ENCODE measurements at places on chromosomes 5 and 9.

DNA sequence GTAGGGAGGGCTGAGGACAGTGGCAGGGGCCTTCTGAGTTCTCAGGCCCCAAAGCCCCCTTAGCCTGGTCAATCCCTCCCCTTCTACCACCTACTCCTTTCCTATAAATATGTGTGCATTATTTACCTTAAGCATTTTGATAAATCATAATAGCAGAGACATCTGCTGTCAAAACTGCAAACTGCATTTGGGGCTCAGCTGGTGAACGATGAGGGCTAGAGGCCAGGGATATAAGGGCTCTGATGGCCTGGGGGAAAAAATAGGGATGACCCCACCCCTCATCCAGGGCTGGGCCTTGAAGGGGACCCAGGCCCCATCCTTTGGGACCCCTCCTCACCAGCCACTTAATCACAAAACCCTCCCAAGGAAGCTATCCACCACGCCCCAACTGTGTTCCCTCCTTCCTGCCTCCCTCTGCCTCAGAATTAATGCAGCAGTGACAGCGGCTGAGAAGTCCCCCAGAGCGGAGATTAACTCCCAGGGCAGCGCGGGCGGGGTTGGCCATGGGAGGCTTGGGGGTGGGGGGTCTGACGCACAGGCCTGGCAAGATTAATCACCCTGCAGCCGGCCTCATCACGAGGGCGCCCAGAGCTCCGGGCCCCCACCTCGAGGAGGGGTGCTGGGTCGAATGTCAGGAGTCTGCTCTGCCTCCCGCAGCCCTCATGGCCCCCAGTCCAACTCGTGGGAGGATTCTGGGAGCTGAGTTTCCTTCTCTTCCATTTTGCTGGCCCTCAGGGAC, 42.1 kb downstream of the CXXC5 start:
- DNase-seq, result no peak

GRCh38 chr9:81822967-81823366, 105.3 kb upstream of the SPATA31D4 start:
- DNase-seq, result no peak

DNA sequence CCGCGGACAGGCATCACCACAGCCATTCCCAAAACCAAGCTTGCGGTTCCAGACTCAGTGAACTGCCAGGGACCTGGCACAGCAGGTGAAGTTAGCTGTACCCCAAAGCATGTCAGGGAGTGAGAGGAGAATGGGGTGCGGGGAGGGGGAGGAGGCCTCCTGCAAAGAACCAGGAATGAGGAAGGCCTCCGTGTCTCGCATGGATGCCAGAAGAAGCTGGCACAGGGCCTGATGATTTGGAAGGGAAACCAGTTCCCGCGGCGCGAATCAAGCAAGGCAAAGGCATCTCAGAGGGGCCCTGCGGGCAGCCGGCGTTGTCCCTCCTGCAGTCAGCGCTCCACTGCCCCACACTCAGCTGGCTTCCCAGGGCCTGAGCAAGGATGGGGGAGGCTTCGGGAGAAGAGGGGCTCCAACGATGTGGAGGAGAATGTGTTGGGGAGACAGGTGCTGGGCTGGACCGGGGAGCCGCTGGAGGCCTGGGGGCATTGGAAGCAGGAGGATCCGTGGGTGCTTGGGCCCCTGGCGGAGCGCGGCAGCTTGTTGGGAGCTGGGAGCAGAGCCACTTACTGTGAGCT, 14.6 kb downstream of the SLC9A3 start:
- DNase-seq, result no peak

- DNase-seq, result no peak
Measured at GRCh38 chr9:113995963-113996362, 82.1 kb downstream of the AMBP start.

GRCh38 chr9:72577212-72577753, 55.9 kb downstream of the TMC1 start:
- no peak for DNase-seq

DNA sequence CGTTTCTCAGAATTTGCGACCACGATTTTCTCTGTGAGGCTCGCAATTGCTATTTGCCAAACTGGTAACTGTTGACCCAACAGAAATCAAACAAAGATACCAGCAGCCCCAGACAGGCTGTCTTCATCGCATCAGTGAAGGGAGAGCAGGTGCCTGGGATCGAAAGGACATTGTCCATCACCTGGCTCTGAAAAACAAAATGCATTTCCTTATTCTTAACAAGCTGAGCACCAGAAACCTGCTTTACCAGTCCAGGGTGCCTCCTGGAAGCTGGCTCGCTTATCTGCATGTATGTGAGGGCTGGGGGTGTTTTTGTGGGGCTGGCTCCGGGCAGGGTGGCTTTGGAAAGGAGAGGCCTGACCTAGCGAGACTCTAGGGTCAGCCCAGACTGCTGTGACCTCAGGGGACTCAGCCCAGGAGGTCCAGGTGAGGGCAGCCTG, 24.7 kb downstream of the WWC1 start:
- no peak for DNase-seq

GRCh38 chr9:84557751-84558150, 111.8 kb upstream of the NTRK2 start:
- no peak for DNase-seq

GRCh38 chr5:133269691-133270090, 217.9 kb downstream of the HSPA4 start:
- no peak for DNase-seq

- DNase-seq, result no peak
Measured at GRCh38 chr5:145237843-145238242, 597.3 kb downstream of the PRELID2 start.

DNA sequence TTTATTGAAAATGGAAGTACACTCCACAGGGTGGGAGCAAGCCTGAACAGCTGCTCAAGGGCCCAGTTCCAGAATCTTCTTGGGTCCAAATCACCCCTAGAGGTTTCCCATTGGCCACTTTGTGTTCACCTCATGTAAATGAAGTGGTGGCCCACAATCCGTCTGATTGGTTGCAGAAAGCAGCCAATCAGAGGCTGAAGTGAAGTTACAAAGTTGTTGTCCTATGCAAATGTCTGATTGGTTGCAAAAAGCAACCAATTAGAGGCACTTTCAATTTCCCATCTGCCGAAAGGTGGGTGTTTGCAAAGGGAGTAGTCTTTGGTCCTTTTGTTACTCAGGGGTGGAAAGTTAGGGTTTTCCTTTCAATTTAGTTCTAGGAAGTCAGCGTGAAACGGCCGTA, 8.8 kb downstream of the TMEM171 start:
- DNase-seq, result no peak

DNA sequence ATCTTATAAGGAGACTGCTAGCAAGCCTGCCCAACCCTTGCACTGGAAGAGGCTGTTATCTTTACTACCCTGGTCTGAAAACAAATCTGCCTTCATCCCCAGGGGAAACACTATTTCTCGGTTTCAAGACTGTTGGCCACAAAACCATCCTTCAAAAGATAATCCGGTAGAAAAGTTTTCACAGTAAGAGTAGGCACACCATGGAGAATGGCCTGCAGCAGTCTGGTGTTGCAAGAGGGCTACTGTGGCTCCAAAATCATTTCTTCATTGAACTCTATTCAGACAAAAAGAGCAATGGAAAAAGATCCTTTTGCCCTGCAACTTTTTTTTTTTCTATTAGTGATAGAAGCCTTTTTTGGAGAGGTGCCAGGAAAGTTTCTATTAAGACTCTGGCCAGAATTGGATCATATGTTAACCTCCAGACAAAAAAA, 163.9 kb downstream of the ARHGEF28 start:
- no peak for DNase-seq

DNA sequence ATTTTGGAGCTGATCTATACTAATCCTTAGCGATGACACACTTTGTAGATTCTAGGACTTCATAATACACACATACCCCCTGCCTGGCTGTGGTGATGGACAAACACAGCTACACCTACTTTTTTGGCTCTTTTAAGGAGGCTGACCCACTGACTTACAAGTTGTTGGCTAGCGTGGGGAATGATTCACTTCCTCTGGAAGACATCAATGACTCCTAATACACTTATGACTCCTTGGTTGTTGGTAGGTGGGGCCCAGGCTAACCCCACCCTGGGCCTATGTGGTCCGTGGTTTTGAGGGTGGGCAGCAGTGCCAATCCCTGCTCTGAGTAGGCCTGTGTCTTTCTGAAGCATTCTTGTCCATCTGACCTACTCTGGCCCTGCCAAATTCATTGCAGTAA, 144.4 kb downstream of the SLC12A2 start:
- no peak for DNase-seq

DNA sequence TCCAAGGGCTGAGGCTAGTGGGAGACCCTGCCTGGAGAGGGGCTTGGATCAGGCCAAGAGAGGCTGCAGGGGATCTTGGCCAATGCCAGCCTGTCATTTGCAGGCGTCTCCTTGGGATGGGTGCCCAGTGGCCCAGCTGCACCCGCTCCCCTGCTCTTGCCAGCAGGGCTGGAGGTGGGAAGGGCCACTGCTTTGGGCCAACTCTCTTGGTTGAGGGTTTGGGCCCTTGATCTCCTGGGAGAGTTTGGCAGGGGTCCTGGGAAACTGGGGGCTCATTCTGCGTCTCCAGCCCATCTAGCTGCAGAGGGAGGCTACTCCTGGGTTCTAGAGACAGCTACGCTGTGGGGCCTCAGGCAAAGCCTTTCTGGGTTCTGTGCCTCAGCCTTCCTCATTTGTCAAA, 10.5 kb downstream of the PSD2 start:
- no peak for DNase-seq

DNA sequence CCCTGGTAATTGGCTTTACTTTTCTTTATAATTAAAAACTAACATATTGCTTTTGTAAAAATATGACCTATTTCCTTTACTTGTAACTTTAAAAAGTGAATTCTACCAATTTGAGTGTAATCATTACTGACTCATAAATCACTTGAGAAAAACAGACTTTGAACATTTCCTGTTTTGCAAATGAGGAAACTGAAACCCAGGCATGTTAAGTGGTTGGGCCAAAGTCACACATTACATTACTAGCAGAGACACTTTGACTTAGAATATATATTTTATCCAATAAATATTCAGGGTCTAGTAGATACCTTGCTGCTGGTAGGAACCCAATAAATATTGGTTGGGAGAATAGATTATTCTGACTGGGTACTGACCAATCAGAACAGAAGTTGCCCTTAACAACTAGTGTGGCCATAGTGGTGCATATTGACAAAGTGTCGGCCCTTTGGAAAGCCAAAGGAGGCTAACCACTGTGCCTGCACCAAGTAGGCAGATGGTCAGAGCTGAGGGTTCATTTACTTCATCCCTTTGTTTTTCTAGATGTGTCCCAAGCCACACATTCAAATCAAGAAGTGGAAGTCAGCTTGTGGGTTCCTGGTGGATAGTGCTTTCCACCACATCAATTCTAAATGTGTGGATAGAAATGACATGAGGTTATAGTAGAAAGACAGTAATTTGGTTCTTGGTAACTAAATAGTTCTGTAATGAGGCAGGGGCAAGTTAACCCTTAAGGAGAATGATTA, 365.1 kb upstream of the RIOK2 start:
- no peak for DNase-seq

DNA sequence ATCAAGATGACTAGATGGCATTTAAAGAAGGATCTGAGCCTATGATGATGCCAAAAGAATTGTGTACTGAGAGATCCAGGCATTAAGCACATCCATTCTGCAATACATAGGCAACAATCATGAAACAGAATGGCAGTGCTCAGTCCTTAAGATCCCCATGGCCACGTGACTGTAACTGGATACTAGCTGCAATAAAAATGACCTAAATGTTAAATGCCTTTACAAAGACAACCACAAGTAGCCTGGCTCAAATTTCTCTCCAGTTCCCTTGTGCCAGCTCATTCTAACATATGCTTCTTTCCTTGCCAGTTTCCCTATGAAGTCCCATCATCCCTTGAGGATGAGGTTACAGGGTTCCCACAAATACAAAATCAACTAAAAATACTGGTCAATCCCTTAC, 148.3 kb upstream of the GHR start:
- no peak for DNase-seq

GRCh38 chr9:133188006-133188842, 20.8 kb downstream of the OBP2B start:
- DNase-seq, result no peak

- DNase-seq, result no peak
Measured at GRCh38 chr9:134061688-134062371, 6.0 kb downstream of the BRD3 start.

DNA sequence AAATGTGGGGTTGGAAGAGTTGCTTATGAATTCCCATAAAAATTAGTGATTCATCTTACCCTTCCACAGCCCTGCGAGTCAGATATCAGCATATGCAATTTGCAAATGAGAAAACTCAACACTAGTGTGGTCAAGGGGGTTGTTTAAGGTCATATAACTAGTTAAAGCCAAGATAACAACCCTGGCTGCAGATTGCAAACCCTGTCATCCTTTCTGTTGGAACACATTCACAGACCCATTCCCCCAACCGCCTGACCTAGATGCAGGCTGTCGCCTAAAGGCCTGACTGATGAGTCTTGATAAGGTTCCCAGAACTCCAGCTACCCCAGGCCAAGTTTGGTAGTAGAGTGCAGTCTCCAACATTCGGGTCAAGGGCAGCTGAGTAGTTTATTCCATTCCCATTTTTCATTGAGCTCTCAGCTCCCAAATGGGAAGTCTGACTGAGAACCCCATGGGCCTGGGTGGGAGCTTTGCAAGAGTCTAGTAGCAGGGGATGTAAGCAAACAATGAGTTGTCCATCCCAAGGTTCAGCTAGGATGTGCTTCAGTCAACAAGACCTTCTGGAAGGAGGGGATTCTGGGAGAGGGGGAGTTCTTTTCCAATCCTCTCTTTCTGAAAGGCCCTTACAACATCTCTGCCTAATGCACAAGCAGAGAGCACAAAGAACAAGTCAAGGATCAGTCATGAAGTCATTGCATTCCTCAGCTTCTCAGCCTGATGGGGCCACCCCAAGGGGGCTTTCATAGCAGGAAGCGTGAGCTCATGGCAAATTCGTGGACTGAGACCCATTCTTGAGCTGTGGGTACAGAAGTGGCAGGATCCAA, 40.3 kb downstream of the ADAM19 start:
- DNase-seq, result no peak

GRCh38 chr5:53560028-53560427, 411 bp upstream of the NDUFS4 start:
- no peak for DNase-seq

DNA sequence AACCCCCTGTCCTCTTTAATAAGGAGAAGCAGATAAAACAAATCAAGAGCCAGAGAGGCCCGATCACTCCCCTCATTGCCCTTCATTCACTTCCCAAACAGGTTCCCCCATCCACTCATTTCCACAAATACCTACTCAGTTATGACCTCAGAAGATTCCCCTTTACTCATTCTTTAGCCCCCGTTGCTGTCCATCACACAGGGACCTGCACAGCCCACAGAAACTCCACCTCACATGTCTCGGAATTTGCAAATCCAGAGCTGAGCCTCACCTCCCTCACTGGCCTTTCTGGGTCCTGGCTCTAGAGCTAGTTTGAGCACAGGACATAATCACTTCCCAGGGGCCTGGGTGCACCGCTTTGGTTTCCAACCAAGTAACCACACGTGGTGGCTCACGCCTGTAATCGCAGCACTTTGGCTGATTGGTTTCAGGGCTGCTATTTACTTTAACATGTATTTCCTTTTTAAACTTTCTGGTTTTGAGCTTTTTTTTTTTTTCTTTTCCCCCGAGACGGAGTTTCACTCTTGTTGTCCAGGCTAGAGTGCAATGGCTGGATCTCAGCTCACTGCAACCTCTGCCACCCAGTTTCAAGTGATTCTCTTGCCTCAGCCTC, 17.8 kb downstream of the ATP6V0E1 start:
- no peak for DNase-seq
